ENCODE measurements at places on chromosomes 3 and 15.

- no peak for DNase-seq
These were observed 449.9 kb upstream of the NAALADL2 start for GRCh38 chr3:174409086-174409743.

- DNase-seq, result no peak
These were observed 39.5 kb upstream of the GOLGA8J start for GRCh38 chr15:30043211-30043655.

DNA sequence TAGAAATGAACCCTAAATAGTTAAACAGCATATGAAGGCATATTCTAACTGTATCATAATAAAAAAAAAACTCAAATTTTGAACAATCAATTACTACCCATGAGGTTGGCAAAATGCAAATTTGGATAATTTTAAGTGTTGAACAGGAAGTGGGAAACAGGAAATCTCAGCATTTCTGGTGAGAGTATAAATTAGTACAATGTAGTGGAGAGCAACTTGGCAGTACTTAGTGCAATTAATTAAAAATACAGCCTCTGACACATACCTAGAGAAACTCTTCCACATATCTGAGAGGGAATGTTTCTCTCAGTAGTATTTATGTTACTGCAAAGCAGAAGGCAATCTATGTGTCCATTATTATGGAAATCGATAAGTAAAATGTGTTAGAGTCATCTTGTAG is 96.8 kb downstream of the TUSC7 start:
- no peak for DNase-seq

DNA sequence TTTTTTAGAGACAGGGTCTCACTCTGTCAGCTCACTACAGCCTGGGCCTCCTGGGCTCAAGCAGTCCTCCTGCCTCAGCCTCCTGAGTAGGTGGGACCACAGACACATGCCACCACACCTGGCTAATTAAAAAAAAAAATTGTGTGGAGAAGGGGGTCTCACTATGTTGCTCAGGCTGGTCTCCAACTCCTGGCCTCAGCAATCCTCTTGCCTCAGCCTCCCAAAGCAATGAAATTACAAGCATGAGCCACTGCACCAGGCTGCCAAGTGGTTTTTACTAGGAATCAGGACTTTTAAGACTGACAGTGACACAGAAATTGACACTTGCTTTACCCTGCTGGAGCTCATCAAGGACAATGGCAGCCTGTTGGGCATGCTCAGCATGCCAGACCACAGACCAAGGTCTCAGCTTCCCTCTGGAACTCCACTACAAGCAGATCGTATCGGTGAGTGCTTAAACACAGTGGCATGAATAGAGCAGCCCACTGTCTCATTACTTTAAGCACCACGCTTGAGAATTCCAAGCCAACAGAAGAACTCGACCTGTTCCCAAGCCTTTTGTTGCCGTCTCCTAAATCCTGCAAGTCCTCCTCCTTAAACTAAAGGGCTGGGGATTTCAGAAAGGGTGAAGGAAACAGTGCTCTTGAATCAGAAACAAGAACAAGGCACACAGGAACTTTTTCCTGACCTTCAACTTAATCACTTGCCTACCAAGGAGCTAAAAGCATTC is 41.4 kb downstream of the EOMES start:
- no peak for DNase-seq

DNA sequence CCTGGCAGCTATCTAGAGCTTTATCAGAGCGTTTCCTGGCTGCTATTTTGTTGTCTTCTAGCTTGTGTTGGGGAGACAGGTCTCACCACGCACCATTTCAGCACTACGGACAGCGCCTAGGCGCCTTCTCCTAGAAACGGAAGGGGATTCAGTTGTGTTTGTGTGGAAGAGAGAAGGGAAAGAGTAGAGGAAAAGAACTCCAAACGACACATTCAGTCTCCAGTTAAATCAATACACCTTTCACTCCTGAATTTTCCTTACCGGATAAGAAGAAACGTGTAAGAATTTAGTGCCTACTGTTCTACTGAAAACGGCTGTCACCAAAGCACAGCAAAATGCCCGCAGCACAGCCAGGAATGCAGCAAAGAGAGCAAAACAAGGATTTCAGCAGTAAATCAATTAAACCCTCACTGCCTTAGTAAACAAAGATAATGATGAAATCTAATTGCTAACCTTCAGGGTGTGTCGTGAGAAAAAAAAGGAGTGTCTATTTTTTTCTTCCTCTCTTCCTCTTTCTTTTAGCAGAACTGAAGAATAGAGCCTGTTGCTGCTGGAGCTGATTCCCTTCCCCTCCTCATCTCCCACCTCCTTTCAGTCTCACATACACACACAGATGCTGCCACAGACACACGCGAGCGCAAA is 412 bp upstream of the CTXN2 start:
- peak; percentile 67 for DNase-seq

GRCh38 chr3:3110299-3110630 is at the start of gene IL5RA:
Gene IL5RA (minus strand): TSS chr3:3110374. CDS start chr3:3104984, 5,390 bp downstream.
- peak; percentile 6 for DNase-seq

- peak; percentile 60 for DNase-seq
These were observed 40.4 kb downstream of the LPP start for GRCh38 chr3:188194332-188194731.

GRCh38 chr3:67605377-67605776 is 49.0 kb downstream of the SUCLG2 start:
- peak; percentile 75 for DNase-seq

GRCh38 chr15:69307939-69308338 is 9.2 kb downstream of the PAQR5 start:
- DNase-seq, result no peak

GRCh38 chr3:153144779-153145178 is 17.2 kb upstream of the RAP2B start:
- DNase-seq, result peak; percentile 72

DNA sequence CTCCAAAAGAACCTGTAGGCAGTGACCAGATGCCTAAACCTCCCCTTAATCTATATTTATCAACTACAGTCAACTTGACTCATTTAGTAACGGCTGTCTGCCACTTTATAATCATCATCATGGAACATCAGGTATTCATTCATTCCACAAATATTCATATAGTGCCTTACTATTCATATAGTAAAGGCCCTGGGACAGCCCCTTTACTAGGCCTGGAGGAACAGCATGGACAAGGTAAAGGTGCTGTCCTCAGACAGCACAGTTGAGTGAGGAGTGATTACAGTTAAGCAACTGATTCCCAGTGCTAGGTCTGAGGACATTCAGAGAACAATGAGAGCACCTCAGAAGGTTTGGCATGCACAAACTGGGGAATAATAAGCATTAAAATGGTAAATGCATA is 346.5 kb upstream of the RORA start:
- DNase-seq, result no peak

GRCh38 chr15:71302861-71303410 is 187.7 kb downstream of the THSD4 start:
- no peak for DNase-seq

DNA sequence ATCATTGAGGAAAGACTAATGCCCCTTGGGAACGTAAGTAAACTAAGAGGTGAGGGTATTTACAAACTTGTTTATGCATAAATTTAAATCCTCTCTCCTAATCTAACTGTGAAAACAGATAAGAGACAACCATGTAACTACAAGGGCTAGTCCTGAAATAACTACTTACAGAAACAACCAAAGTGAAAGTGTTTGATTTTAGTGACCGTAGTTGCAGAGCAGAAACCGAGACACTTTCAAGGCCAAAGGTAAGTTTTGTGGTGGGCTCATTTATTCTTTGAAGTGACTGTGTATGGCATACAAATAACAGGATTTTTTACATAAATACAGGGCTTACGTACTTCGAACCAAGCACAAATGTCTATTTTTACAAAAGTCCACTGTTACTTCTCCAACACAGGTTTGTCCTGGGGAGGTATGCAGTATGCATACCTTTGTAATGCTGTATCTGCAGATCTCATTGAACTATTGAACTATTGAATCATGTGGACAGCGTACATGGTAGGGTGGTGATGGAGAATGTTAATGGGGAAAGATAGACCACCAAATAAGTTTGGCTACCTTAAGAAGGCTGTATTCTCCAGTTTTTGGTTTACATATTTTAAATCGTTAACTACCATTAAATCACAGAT is 99.6 kb upstream of the RBMS3 start:
- no peak for DNase-seq

DNA sequence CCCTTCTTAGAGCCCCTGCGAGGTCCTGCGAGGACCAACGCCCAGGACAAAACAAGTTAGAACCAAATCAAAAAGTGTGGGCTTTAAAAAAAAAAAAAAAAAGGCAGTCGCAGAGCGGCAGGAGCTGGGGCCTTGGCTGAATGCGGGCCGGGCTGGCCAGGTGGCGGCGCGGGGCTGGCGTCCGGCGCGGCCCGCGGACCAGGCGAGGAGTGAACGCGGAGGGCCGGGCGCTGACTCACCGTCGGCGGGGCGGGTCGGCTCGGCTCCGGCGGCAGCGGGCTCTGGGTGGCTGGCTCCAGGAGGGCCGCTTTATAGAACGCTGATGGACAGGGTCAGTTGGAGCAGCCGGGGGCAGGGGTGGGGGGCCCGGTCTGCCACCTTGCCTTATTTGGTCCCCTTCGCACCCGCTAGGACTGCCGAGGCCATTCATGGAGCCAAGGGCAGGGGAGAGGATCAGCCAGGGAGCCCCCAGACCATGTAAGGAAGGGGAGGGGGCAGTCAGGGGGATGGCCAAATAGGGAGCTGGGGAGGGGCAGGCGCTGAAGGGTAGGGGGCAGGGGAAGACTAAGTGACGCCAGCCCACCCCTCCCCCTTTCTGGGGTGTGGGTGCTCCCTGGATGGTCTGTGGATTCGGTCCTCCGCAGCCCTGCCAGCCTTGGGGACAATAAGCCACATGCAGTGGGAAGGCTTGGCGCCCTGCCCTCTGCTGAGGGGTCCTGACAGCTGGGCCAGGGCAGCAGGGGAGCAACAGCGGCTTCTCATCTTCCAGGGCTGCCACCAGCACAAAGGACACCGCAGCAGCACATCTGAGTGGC is at the start of gene ACTC1:
ACTC1 (minus strand) TSS at position 283 of the 815 bp plus-strand sequence. CDS start 741 bp downstream, outside the sequence.
- peak; percentile 83 for DNase-seq

GRCh38 chr3:185807445-185808068 is 17.3 kb downstream of the IGF2BP2 start:
- peak; percentile 90 for DNase-seq

- no peak for DNase-seq
These were observed 258.4 kb downstream of the OPA1 start for GRCh38 chr3:193851428-193851847.

- no peak for DNase-seq
These were observed 474.2 kb upstream of the ROBO2 start for GRCh38 chr3:76565496-76566210.

GRCh38 chr3:48125013-48125705 is 63.1 kb downstream of the CDC25A start:
- no peak for DNase-seq

- DNase-seq, result peak; percentile 72
These were observed 140.8 kb downstream of the SMAD6 start for GRCh38 chr15:66842710-66843441.
